ENCODE measurements at places on chromosomes 6 and 20.

DNA sequence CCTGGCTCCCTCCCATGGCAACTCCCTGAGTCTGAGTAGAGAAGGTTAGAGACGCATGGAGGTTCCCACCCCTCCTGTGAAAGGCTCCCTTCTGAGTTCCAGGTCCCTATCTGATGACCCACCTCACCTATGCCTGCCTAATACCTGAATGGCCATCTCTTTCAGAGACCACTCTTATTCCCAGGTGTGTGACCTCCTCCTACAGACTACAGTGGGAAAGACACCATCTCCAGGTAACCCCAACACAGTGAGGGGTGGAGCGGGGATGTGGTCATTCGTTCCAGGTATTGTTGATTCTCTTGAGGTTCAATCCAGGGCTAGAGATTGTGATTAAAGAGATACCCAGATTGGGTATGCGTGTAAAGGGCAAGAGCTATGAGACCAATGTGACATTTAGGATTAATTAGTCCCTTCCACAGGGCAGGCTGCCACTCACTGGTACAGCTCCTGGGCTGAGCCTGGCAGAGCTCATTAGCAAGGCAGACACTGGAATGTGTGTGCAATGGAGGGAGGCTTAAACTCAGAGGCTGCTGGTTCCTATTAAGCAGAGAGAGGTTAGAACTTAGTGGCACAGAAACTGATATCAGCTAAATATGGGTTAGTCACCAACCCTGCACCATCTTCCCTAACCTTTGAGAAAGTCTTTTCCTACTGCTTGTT, 46.5 kb upstream of the IER3 start:
- DNase-seq: no peak

GRCh38 chr6:137233911-137234863, 15.0 kb upstream of the IFNGR1 start:
- DNase-seq: no peak

- DNase-seq: peak; percentile 8
These were observed 6.7 kb upstream of the IFT52 start for GRCh38 chr20:43583982-43584432.

DNA sequence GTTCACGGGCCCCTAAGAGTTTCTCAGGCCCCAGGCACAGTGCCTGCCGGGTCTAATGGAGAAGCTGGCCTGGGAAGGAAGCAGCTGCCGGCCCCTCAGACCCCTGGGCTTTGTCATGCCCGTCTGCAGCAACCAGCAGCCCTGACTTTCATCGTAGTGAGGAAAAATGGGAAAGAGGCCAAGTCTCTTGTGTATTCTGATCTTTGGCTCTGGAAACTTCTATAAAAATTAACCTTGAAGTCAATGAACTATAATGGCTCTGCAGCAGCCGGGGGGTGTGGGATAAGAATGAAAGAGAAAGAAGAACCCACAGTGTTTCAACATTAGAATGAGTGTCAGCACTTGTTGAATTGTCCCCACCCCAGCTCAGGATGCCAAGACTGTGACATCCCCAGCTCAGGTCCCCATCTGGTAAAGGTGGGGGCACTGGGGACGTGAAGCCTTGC, 12.9 kb downstream of the TGM2 start:
- no peak for DNase-seq

GRCh38 chr6:34544776-34545471, 11.2 kb downstream of the SPDEF start:
- no peak for DNase-seq

GRCh38 chr6:75347898-75348610, 63.5 kb upstream of the TMEM30A start:
- DNase-seq: no peak

DNA sequence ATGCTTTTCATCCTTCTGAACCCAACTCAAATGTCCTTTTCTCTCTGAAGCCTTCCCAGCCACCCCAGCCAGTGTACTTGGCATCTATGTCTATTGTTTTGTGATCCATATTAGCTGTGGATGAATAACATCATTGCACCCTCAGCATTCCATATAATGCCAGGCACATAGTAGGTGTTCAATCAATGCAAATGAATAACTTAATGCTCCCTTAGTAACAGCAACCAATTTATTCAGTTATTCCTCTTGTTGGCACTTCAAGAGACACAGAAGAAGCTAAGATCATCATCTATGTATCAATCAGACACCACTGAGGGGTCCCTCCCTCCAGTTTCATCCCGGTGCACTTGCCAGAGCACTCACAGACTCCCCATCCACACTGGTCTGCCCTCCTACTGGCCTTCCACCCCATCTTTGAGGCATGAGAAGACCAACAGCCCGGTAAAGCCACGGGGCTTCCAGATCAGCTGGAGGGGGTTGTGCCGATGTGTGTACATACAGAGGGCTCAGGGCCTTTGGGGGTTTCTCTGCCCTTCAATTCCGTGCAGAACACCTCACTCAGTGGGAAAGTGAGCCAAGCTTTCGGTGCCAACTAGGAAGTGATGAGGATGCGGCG, 2.4 kb upstream of the TAF8 start:
- DNase-seq: no peak

DNA sequence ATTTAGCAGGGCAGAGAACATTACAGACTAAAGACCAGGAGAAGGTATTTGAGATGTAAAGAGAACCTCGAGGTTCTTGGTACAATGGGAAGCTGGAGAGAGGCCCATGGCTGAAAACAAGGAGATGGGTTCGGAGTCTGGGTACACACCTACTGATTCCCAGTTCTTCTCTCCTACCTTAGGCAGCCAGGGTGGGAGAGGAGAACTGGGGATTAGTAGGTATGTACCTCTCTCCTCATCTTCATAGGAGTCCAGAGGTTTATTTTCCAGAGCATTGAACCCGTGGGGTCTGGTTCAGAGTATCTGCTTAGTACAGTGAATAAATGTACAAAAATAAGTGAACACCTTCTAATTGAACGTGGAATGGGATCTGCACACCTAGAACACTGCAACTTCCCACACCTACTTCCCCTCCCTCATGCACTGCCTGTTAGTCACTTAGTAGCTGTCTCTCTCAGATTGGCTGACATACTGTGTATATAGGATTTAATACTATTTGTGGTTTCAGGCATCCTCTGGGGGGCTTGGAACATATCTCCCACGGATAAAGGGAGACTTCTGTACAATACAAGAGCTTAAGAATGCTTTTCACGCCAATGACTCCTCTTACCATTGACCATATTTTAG, 23.5 kb upstream of the NUP153 start:
- DNase-seq: no peak

DNA sequence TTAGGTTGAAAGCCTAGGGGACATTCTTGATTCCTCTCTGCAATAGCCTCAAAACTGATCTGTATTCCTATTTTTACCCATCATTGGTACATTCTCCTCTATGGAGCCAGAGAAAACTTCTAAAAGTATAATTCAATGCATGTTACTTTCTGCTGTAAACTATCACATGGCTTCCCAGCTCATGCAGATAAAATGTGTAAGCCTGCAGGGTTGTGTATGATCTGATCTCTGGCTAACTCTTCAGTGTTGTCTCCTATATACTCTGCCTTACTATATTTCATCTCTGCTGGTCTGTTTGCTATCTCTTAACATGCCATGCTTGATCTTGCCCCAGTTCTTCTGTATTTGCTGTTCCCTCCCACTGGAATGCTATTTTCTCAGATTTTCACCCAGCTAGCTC, 323.3 kb upstream of the RSPO3 start:
- DNase-seq: no peak

- DNase-seq: peak; percentile 18
These were observed 9.5 kb downstream of the C20orf202 start for GRCh38 chr20:1212607-1213396.

- DNase-seq: no peak
These were observed 256.7 kb upstream of the RAB32 start for GRCh38 chr6:146286961-146287360.

- no peak for DNase-seq
These were observed 3.1 kb upstream of the ULBP2 start for GRCh38 chr6:149938571-149939355.

GRCh38 chr20:53623454-53624211, 30.0 kb upstream of the ZNF217 start:
- no peak for DNase-seq

- peak; percentile 37 for DNase-seq
These were observed 1.6 kb upstream of the THBD start for GRCh38 chr20:23050847-23051627.

GRCh38 chr6:117958536-117958935, 51.5 kb downstream of the SLC35F1 start:
- DNase-seq: no peak

DNA sequence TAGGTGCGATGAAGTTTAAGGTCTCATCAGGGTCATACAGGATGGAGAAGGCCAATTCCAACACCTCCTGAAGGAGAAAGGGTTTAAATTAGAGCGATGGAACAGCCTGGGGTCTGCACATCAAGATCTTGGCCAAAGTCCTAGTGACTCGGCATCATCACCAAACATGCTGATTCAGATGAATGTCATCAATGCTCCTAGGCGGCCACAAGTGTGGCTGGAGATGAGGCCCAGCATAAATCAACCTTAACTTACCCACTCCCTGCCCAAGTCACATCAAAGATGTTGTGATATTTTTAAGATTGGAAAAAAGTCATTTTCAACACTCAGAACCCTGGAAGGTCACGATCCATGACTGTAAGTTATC, 37.5 kb downstream of the ELMO2 start:
- DNase-seq: no peak

DNA sequence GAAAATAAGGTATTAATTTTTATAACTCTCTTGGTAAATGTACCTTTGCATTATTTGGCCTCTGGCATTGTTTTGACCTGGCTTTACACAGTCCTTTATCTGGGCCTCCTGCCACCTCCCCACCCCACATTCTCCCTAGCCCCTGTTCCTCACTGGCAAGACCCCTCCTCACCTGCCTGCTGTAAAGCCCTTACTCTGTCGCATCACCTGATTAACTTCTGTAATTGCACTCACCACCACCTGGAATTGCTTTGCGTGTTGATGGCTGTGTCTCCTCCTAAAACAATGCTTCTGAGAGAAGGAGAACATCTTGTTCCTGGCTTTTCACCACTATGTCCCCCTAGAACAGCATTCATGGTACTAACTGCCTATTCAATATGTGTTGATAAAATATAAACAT, 24.8 kb downstream of the SNX9 start:
- no peak for DNase-seq

DNA sequence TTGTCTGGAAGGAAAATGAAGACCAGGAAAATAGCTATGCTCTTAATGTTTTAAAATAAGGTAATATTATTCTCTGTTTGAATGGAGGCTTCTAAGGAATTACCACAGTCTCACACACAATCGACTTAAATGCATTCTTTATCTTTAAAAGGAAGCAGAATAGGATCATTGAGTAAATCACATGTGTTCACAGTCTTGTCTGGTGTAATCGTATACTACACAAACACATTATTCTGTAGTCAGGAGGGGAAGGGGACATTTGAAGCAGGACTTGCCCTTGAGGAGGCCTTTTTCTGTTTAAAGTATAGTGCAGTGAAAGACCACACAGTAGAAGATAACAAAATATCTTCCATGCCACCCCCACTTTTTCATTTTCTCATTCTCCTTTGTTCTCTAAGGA, 20.6 kb upstream of the REV3L start:
- peak; percentile 57 for DNase-seq

DNA sequence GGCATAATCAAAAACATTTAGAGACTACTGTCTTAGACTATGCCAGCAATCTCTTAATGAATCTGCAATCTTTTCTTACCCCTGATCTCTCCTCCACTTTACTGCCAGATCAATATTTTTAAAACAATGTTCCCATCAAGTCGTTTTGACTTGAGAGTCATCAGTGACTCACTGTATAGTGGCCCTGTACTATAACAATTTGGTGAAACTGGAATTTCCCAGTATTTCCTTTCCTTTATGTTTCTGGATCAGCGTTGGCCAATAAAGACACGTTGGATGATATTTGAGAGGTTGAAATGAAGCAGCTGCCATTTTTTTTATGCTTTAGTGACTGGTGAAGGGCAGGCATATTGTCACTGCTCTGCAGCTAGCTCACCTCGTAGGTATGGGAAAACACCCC, 10.1 kb upstream of the SMIM13 start:
- DNase-seq: no peak

DNA sequence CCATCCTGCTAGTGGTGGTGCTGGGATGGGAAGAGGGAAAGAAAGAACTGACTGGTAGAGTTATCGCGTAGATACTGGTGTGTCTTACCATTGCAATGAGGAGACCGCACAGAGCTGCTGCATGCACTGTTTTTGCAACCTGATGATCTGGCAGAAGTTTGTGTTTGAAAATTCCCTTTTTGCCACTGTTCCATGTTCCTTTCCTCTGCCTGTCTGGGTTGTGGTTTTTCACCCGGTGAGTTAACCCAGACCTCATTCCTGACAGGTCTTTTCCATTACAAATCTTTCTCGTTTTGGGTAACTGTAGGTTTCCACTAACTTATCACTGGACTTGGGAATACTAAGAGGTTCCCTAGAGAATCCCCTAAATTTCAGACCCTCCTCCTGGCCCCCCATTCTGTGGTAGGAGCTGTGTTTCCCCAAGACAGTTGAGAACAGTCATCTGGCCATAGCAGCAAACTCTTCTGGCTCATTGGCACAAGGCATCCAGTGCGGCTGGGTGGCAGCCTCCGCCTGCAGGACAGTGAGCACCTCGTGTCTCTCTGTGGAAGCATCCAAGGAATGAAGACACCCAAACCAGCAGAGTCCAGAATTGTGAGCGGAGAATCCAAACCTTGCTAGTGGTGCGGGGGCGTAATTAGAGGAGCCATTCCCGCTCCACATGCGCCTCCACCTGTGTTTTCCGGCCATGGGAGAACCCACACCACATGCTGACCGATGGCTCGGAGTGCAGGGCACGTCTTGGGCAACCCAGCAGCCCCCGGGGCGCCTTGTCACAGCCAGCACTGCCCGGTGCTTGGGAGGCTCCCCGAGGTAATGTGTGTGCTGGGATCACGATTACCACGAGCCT, 32.8 kb downstream of the ERMARD start:
- DNase-seq: no peak

GRCh38 chr6:165769884-165770283, 106.8 kb upstream of the PDE10A start:
- no peak for DNase-seq

- DNase-seq: no peak
These were observed 185.4 kb upstream of the SLC24A3 start for GRCh38 chr20:19026901-19027644.

- DNase-seq: no peak
These were observed 949 bp upstream of the ATXN1 start for GRCh38 chr6:16762268-16762549.
